ENCODE measurements at places on chromosomes 12 and 14.

GRCh38 chr14:71301611-71302010, 394.4 kb downstream of the PCNX1 start:
- DNase-seq, result no peak

DNA sequence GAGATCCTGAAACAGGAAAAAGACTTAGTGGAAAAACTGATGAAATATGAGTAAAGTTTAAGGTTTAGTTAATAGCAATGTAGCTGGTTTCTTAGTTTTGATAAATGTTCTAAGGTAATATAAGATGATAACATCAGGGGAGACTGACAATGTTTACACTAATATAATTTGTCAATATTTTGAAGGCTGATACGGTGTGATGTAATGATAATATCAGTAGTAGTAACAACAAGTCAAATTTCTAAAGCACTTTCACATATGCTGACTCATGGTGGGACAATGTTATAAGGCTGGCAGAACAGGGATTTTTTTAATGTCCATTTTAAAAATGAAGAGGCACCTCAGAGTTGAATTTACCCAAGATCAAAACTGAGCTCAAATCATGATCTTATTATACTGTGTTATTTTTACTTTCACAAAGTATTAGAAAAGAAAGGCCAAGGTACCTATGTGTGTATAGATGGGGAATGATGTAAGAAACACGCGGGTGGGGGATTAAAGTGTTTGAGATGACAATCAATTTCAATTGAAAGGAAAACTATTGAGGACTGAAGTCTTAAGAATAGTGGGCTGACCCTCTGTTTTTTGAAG, 2.4 kb upstream of the FLRT2 start:
- DNase-seq, result no peak

- no peak for DNase-seq
Measured at GRCh38 chr12:68089101-68089500, 70.4 kb downstream of the IFNG start.

DNA sequence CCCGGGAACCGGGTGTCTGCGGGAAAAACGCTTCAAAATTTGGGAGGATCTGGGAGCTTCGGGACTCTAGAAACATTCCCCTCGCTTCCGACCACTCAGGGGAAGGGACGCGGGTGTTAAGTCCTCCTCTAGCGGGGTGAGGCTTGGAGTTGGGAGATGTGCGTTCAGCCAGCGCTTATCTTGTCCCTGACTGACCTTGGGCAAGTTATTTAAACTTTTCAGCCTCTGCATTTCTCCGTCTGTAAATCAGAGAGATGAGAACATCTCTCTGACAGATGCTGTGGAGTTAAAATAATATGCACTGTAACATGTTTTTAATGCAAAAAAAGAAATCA, 76.9 kb upstream of the ANO4 start:
- no peak for DNase-seq

DNA sequence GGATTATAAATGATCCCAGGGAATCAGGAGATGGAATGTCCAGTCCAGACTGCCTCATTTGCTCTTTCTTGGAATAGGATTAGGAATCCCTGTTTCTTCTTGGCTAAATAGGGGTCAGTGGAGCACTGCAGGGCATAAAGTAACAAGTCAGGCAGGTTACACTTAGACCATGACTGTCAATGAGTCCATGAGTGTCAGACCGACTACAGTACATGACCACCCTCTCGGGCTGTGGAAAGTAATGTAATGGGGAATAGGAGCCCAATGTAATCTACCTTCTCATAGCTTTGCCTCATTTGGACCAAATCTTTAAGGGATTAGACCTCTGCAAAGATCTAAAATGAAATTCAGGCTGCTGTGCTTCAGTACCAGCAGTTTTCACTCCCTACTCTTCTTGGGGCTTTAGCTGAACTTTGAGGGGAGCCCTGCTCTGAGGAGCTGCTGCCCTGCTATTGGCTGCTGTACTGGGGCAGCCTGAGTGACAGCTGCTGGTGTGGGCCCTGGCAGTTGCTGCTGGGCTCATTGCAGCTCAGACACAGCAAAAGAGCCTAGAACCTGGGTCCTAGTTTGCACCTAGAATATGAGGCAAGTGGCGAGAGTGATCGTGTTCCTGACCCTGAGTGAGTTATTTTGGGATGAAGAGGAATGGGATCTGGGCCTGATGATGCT, 62.2 kb upstream of the OR4E1 start:
- no peak for DNase-seq

DNA sequence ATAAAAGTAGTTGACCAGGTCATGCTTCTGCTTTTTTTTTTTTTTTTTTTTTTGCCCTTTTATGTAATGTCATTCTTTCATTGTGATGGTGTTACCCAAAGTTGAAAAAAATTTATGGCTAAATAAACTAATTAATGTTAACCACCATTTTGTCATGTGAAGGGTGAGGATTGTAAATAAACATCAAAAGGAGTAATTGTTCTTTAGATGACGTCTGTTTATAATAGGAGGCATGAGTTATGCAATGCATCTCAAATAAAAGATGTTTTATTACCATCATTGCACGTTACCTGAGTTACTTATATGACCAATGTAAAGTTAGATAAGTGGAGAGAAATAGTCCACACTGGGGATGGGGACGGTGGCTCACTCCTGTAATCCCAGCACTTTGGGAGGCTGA, 349.9 kb upstream of the PDE3A start:
- DNase-seq, result no peak

- DNase-seq, result no peak
Measured at GRCh38 chr12:116456330-116457082, 102.7 kb upstream of the MAP1LC3B2 start.

Data from midbrain (tissue), 1 donor.